ENCODE measurements at places on chromosomes 3 and 15. TPM values are rescaled to one million over a fixed set of nuclear protein-coding genes. Genes with fewer than 3 reads are reported as not detected.

DNA sequence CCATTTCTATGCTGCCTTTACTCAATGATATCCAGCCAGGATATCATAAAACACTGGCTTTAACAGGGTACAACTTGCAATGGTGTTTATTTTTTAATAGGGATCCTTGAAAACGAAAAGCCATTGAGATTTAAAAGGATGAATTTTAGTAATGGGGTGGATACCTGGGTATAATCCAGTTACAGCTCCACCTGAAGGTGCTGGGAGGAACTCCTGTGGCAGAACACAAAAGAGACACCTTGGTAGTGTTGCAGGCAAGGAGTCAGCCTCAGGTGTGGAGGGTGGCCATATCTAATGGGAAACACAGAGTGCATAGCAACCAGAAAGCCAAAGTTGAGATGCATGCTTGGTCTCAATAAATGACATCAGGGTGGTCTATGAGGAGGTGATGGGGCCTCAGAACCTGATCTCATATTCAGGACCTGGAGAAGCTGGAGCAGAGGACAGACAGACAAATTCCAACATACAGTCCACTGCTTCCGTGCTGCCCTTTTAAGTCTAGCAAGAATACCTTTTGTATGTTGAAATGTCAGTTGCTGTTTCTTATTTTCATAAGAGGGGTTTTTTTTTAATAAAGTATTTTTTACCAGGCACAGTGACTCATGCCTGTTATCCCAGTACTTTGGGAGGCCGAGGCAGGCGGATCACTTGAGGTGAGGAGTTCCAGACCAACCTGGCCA is 12.0 kb upstream of the PAQR9 start:
- no peak for DNase-seq

DNA sequence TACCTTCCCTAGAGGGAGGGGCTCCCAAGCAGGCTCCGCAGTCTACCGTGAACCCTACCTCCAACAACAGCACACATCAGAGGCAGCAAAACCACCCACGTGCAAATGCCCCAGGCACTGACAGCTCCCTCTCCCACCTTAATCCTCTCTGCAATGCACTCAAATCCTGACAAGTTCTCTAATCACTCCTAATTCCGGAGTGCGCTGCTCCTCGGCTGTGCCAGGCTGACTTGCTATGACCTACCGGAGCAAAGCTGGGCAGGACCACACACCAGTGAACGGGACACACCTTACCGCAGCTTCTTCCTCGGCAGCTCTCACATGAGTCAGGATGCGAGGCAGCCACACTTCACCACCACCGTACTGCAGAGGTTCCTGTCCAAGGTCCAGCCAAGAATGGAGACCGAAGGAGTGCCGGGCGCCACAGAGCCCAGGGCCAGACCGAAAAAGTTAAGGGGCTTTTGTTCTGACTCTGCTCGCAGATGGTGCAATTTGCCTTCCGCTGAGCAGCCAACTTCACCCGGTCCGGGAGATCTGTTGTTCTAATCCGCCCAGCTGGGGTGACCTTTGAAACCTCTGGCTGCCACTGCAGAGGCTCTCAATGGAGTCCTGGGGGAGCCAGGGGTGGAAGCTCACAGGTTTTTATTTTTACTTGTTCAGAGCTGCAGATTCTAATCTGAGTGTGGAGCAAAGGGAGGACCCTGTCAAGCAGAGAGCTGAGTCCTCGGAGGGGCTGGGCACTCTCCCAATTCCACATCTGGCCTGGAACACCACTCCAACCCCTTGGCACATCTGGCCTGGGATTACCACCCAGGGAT is 84.4 kb downstream of the MYLK start:
- DNase-seq = peak; percentile 93

DNA sequence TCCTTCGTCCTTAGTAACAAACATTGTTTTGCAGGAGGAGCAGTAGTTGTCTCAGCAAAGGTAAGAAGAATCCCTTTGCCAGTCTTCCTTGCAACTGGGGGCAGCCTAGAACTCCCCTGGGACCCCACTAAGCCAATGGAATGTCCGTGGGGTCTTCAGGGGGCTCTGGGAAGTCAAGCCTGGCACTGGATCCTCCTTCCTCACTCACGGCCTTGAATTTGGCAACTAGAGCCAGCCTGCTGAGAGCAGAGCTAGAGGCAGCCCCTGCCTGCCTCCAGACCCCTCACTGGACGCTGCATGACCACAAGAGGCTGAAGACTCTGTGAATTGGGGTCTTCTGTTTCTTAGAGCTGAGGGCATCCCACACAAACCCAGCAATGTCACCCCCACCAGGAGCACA is 18.6 kb upstream of the PRR23E start:
- no peak for DNase-seq

- peak; percentile 58 for DNase-seq
Observed at GRCh38 chr3:64518950-64519349, 168.8 kb downstream of the ADAMTS9 start.

- DNase-seq = peak; percentile 76
Observed at GRCh38 chr3:146550743-146551510, 6.5 kb upstream of the PLSCR1 start.

- no peak for DNase-seq
Observed at GRCh38 chr3:129593595-129594339, 12.7 kb downstream of the PLXND1 start.

Gene HYAL3
- 15.1 TPM for total RNA-seq

DNA sequence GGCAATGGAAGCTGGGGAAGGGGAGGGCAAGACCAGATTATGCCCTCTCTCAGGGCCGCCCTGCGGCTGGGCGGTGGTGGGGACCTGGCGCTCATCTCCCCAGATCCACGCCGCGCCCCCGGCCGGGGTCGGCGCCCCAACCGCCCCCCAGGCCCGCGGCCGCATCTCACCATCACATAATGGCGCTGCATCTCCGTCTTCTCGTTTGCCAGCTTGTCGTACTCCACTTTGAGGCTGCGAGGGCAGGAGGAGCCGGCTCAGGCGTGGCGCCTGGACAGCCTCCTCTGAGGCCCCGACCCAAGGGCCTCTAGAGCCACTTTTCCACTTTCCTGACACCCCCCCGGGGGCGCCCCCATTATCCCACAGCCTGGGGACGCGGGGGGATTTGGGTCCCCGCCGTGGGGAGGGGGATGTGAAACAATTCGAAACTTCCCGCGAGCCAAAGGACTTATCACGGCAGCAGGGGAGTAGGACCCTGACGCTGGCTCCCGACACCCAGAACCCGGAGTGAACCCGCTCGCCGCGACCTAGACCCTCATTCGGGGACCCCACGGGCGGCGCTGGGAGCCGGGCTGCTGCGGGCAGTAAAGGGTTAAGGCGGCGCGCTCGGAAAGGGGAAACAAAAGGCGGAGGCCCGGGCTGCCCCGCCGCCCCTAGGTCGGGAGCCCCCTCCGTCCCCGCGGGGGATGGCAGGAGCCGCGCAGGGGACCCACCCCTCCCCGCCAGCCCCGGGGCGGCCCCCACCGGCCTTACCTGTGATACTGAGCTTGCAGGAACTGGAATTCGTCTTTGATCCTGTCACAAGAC is 2.1 kb downstream of the TLE3 start:
- DNase-seq = no peak

DNA sequence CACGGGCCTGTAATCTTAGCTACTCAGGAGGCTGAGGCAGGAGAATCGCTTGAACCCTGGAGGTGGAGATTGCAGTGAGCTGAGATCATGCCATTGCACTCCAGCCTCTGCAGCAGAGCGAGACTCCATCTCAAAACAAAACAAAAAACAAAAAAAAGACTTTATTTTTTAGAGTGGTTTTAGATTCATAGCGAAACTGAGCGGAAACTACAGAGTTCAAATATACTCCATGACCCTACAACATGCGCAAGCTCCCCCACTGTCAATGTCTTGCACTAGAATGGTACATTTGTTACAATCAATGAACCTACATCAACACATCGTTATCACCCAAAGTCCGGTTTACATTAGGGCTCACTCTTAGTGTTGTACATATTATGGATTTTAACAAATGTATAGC is 2.2 kb upstream of the CRTAP start:
- no peak for DNase-seq

Gene C3orf85
- total RNA-seq = not detected

DNA sequence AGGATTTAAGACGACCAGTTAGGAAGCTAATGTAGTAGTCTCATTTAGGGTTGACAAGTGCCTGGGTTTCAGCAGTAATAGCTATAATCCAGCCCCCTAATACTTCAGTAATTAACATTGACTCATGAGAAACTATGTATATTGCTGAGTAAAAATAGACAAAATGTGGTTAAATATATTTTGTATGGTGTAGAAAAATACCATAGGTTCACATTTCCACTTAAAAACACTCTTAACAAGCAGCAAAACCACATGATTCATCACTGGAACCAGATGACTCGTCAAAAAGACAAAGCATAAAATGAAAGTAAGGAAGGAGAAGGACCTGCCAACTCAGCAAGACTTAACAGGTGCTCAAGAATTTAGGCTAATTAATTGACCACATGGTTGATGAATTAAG is 288.9 kb downstream of the EFHB start:
- peak; percentile 38 for DNase-seq

GRCh38 chr3:51275111-51275805 is 109.8 kb upstream of the MANF start:
- no peak for DNase-seq

Gene GP9
- not detected for total RNA-seq

- DNase-seq = no peak
Observed at GRCh38 chr3:124097362-124098131, 105.6 kb upstream of the ROPN1 start.

GRCh38 chr3:32437896-32438295 is 46.2 kb downstream of the CMTM7 start:
- DNase-seq = no peak

DNA sequence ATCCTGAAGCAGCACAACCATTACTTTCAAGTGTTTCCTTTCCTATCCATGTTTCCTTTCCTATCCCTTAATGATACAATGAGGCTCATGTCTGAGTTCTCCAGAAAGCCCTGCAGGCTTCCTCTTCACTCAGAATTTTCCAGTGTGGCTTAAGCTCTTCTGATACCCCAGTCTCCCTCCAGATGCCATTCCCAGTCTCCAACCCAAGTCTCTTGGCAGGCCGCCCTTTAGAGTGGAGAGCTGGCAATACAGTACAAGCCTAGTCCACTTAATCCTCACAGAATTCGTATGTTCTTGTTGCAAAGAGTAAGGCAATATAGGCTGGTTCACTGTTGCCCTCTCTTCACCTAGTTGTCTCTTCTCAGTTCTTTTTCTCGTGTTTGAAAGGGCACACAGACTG is 503.9 kb upstream of the MDFIC2 start:
- no peak for DNase-seq

Gene TTLL13
- 0.10 TPM for total RNA-seq

GRCh38 chr3:127714125-127714571 is 41.4 kb downstream of the ABTB1 start:
- DNase-seq = no peak

Gene SPTBN5
- 0.35 TPM for total RNA-seq

DNA sequence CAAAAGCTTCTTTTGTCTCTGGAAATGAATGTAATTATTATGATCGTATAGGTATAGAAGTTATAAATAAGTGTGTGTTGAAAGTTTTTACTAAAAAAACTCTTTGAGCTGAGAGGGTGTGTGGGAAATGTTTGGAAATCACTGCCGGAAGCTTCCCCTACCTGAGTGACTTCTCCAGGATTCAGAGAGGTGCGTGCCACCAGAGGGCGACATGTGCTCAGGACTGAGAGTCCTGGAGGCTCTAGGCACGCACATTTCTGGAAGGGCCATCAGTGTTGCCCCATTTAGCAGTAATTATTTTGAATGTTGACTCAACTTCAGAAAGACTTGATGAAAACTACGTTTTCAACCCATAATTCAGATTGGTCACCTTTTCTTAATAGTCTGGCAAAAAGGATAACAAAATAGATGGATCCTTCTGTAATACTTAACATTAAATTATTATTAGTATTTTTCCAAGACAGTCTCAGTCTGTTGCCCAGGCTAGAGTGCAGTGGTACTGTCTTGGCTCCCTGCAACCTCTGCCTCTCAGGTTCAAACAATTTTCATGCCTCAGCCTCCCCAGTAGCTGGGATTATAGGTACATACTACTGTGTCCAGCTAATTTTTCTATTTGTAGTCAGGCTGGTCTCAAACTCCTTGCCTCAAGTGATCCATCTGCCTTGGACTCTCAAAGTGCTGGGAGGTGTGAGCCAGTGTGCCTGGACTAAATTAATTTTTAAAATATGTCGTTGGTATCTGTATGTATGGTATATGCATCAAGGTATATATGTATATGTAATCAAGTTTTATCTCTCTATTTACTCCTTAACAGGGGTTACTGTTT is 34.5 kb downstream of the GPR171 start:
- DNase-seq = peak; percentile 49

- DNase-seq = no peak
Observed at GRCh38 chr3:128919988-128920387, 40.6 kb downstream of the ACAD9 start.

Gene EPHB3
- total RNA-seq = 0.17 TPM

GRCh38 chr15:59438625-59439290 is 772 bp downstream of the FAM81A start:
- DNase-seq = peak; percentile 16

Gene ADAMTS7
- 9.9 TPM for total RNA-seq

Gene MB21D2
- 13.9 TPM for total RNA-seq

Gene CCDC33
- total RNA-seq = not detected

- no peak for DNase-seq
Observed at GRCh38 chr15:80662129-80662528, 33.0 kb upstream of the ABHD17C start.

Gene NDUFB4
- 42.5 TPM for total RNA-seq

GRCh38 chr15:96329403-96329981 is 1.0 kb upstream of the NR2F2 start:
- DNase-seq = no peak

DNA sequence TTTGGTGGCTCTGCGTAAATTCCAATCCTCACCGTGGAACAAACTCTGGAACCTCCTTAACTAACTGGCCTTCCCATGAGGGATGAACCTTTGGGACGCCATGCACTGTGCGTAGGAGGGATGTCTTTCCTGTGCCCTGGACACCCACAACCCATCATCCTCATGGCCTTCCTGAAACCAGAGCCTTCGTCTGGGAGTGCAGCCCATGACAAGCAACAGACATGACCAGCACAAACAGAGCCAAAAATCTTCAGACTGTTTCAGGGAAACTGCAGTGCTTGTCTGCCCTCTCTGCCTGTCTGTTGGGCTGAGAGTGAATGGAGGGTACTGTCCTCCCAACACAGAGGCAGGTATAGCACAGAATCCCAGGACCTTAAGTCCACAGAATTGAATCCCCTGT is 61.1 kb upstream of the BOC start:
- no peak for DNase-seq

DNA sequence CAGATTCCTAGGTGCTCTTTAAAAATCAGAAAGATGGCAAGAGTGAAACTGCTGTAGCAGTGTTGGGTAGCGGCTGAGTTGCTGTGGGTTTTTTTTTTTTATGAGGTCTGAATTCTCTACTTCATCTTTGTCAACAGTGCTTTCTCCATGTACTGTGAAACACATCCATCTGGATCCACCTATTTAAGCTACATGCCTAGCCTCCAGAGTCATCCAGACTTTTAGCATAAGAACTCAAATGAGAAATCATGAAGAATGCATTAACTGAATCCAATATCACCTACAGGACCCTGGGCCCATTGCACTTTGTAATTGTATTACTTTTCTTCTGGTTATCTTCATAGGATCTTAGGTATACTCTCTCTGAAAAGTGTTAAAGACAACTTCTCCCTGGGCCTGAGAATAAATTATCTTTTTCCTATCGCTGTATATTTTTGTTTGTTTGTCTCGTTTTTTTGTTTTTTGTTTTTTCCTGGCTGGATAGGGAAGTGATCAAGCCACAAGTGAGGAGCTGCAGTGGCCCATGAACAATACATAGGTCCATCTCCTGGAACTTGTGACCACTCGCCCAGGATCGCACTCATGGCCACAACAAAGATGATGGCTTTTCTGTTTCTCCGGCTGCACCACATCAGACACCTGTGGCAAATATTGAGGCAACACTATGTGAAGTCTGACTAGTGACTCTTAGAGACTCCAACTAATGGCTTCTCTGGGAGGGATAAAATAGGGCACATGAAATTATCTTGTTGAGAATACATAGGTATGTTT is 609.9 kb upstream of the AGTR1 start:
- no peak for DNase-seq

Gene LMAN1L
- total RNA-seq = not detected

Data from renal cortical epithelial cell (primary cell).